PC-3 (cell line): ENCODE measurements at places on chromosomes 1 and 21. TPM values are rescaled to one million over a fixed set of nuclear protein-coding genes. Genes with fewer than 3 reads are reported as not detected.
A peak's percentile ranks its signal among the peaks of the same experiment; 100 is the strongest.

PALMD gene
- 8.0 and 8.2 TPM in 2 replicates for total RNA-seq

RSBN1 gene
- total RNA-seq, result 8.4 and 11.7 TPM in 2 replicates

GRCh38 chr1:208329300-208329699, 85.1 kb upstream of the PLXNA2 start:
- no peaks in the 10 kb centered on the region for H3K36me3 ChIP-seq
- H3K27ac ChIP-seq, result no peak overlapping the region
- H3K4me1 ChIP-seq, result no peaks in the 10 kb centered on the region
- DNase-seq, result peak; percentile 61

- peaks cover 4% of the 10 kb centered on the region; the same call in 1 of the 2 replicates for H3K36me3 ChIP-seq
- H3K4me1 ChIP-seq, result peaks cover 17% of the 10 kb centered on the region
- DNase-seq, result no peak
Observed at GRCh38 chr1:206691604-206692003, 6.9 kb downstream of the MAPKAPK2 start.
